Pulmonary artery endothelial cell (primary cell): ENCODE measurements at places on chromosomes 2 and 18.

DNA sequence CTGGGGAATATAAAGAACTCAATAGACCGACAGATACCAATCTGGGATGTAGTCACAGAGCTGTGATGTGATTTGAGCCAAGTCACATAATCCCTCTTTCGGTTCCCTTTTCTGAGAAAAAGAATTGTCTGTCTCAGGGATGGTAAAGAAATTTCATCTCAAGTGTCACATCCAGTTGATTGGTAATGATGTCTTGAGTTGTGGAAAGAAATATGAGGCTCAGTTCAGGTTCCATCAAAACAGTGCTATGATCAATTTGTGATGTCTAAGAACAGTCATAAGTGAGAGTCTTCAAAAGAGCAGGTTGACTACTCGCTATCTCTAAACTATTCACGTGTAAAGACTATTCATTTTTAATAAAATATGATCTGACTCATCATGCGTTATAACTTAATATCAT lies 223.3 kb downstream of the METTL4 start:
- DNase-seq = no peak

DNA sequence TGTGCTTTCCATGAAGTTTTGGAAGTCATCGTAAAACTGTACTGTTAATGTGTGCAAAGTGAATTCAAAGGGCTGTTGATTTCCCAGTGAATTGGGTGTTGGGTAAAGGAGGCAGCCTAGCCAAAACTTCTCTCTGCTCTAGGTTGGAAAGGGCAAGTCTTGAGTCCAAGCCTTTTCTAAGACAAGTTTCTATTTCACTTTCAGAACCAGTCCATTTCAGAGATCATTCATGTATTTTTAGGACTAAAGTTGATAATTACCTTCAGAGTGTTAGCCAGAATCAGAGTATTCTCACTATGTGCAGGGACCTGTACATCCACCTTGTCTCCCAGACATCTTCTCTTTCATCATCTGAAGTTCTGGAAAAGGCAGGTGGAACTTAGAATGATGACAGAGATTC lies 636.1 kb upstream of the KLHL29 start:
- DNase-seq = no peak

- DNase-seq = no peak
These were observed 349.8 kb downstream of the TNS1 start for GRCh38 chr2:217652761-217653639.

- DNase-seq = no peak
These were observed 49.1 kb downstream of the HDAC4 start for GRCh38 chr2:239351687-239352086.

GRCh38 chr2:233385489-233386044 lies 31.3 kb downstream of the DGKD start:
- no peak for DNase-seq

- DNase-seq = no peak
These were observed 26.9 kb upstream of the INSIG2 start for GRCh38 chr2:118061135-118061955.
